Lower leg skin (tissue), 4 donors: ENCODE measurements at places on chromosomes 1 and 21. TPM values are rescaled to one million over a fixed set of nuclear protein-coding genes. Genes with fewer than 3 reads are reported as not detected.

Gene C1orf50
- 2.5 TPM for total RNA-seq

Gene NSL1
- 13.9 TPM for total RNA-seq

Gene HES2
- 15.4 TPM for total RNA-seq

Gene DFFB
- 3.0 TPM for total RNA-seq

Gene IFNLR1
- total RNA-seq = 14.7 TPM

Gene PI4KB
- total RNA-seq = 55.3 TPM

Gene NUDT4B
- 6.9 TPM for total RNA-seq

Gene GSTM5
- 0.23 TPM for total RNA-seq

Gene C1orf56
- 3.1 TPM for total RNA-seq

Gene DHRS3
- 130 TPM for total RNA-seq

Gene SYNC
- 2.8 TPM for total RNA-seq

Gene IL12RB2
- total RNA-seq = 2.7 TPM

Gene PLEKHO1
- total RNA-seq = 15.4 TPM

DNA sequence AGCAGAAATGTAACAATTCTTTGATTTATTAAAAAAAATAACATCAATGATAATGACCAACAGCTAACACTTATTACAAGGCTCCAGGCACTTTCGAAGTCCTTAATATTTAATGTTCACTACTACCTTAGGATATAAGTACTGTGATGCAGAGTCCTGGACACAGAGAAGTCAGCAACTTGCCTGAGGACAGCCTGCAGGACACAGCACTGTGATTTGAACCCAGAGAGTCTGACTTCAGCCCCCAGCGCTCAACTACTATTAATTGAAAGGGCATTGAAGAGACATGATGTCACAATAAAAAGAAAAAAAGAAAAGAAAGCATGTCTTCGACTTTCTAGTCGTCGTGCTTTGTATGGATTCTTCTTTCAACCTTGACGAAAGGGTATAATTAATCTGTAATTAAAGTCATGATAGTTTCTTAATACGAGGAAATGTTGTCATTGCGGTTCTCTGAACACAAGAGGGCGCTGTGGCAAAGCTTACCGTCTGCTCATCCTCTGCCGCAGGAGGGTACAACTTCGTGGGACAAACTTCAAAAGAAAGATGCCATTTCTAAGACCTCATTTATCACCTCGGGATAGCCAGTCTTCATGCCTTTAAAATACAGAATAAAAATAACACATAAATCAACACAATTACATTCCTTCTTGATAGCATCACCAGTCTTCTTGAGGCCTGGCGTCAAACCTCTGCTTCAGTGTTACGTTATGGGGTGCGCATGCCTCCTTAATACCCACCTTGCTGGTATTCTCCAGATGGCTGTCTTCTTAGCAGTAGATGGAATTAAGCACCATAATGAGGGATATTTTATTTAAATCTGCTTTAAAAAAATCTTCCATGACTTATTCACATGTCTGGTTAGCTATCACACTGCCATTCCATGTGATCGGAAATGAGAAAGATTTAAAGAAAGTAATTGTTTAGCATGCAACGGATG is 240.1 kb downstream of the DISC1 start:
- DNase-seq = peak; percentile 93

GRCh38 chr1:110040548-110040947 is 6.1 kb downstream of the STRIP1 start:
- peak; percentile 40 for DNase-seq

DNA sequence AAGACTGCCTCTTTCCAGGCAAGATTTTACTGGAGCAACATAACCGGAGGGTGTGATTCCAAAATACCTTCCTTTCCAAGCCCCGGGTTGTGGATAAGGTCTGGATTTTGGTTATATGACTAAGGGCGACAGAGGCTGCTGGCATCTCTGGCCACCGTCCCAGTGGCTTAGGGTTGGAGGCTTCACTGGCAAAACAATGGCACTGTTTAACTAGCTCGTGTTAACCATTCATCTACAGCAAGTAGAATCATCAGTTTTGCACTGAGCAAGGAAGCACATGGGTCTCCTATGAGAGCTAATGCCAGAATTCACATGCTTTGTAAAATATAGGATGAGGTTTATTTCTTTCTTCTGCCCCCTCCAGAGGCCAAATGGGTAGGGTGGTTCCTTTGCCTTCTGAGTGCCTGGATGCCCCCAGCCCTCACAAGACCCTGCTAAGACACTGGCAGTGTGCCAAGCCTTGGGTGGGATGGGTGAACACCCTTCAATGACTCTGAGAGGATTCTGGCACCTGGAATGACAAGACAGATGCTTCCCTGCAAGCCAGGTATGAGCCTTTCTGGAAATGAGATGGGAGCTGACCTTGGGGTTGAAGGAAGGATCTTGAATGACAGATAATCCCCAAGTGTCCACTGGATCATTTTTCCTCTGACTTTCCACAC is 36.8 kb downstream of the DHCR24 start:
- DNase-seq = peak; percentile 30

DNA sequence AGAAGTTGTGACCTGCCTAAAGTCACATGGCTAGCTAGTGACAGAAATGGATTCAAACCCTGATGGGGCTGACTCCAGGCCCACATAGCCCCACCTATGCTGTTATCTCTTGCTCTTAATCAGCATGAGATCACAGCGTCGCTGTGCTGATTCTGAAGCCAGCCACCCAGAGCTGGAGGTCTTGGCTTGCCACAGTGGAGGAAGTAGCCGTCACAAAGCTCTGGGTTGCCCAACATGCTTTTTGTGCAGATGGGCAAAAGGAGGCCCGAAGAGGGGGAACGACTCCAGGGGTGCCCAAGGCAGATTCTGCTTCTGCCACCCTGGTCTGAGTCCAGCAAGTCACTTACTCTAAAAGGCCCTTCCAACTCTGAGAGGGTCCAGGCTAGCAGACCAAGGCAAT is 14.7 kb upstream of the MFSD2A start:
- no peak for DNase-seq

- no peak for DNase-seq
Measured at GRCh38 chr21:43343095-43343991, 83.6 kb downstream of the SIK1 start.

DNA sequence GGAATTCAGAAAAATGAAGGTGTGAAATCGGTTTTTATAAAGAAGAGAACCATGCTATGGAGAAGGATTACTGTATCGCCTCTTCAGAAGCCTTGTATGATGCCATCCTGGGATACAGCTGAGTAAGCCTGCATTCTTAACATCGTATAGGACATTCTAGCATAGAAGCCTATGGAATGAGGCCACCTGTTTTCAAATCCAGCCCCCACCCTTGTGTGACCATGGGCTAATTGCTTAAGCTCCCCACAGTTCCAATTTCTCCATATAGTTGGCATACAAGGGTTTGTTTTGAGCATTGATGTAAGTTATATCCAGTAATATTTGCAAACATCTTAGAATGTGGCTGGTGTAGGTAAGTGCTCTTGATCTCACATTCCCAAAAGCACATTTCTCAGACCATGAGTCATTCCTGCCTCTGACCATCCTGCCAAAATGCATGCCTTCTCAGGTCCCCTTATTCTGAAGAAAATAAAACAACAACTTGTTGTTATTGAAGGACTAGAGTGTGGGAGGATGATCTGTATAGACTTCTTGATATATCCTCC is 1.5 kb downstream of the OR14A2 start:
- no peak for DNase-seq

DNA sequence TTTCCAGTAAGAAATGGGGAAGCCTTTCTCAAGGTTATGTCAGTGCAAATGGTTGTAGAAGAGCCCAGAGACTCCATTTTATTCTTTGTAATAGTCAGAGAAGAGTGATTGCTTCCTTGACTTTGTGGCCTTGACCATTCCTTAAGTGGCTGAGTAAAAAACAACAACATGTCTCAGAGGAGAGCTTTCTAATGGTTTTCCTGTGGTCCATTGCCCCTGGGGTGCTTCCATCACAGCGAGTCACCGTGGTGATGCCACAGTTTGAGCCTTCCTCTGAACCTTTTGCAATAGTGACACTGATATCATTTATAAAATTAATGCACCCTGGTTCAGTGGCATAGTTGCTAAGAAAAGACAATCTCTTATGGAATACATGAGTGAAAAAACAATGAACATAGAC is 38.6 kb downstream of the PAPPA2 start:
- DNase-seq = no peak

GRCh38 chr1:208135354-208135753 is 108.8 kb downstream of the PLXNA2 start:
- DNase-seq = no peak

DNA sequence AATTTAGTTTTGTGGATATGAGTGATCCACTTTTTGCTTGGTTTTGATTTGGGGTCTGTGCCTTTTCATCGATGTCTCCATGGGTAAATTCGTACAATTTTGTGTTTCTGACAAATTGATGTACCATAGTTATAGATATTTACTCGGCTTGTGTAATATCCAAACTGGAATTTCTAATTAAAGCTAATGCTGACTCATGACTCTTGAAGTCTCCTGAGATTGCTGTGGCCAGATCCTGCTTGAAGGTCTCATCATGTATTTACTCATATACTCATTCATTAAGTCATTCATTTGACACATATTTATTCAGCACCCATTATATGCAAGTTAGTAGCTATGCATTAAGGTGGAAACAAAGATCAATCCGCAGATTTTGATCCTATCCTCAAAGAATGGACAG is 423.2 kb downstream of the RWDD3 start:
- no peak for DNase-seq

DNA sequence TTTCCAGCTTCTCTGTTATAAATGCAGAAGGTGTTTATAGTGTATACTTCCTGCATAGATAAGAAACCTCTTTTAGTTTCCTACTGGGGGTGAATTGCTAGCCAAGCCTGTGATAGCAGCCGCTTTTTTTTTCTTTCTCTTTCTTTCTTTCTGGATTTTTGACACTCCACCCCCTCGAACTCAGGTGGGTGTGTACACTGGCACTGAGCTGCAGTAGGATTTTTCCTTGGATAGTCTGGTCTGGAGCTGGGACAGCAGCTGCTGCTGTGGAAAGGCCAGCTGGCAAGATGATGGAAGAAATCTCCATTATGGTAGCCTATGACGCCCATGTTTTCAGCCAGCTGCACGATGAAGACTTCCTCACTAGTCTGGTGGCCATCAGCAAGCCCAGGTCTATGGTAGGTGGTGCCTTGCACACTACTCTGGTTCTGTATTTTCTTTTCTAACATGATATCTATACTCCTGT is 122.5 kb upstream of the CACYBP start:
- DNase-seq = no peak

- no peak for DNase-seq
Measured at GRCh38 chr1:174815036-174815435, 184.7 kb upstream of the CACYBP start.

DNA sequence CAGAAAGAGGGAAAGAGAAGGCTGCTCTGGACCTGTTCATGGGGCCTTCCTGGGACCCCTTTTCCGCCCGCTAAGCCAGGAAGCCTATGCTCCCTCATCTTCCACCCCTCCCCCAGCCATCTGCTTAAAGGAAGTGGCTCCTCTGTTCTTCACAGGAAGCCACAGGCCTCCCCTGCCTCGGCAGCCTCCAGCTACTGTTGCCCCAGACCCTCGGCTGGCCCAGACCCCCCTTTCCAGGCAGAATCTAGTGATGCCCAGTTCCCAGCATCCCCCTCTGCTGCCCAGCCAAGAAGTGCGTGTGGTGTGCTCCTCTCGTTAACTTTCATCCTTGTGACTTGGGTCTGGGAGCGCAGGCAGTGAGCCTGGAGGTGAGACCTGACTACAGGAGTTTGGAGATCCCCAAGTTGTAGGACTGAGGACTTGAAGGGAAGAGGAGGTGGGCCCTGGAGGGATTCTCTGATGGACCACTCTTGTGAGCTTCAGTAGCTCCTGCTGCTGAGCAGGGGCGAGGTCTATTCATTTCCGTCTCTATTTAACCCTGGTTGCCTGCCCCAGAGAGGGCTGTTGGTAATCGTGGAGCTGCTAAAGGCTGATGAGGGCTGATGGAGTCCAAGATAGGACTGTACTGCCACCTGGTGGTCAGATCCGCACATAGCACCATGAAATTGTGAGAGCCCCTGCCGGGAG is 9.1 kb downstream of the IFI6 start:
- DNase-seq = peak; percentile 87

GRCh38 chr1:25664357-25665199 is 48.0 kb downstream of the MAN1C1 start:
- DNase-seq = no peak

- DNase-seq = no peak
Measured at GRCh38 chr21:14699433-14700407, 153.6 kb upstream of the SAMSN1 start.

GRCh38 chr21:14977814-14978213 is 87.0 kb downstream of the NRIP1 start:
- no peak for DNase-seq

DNA sequence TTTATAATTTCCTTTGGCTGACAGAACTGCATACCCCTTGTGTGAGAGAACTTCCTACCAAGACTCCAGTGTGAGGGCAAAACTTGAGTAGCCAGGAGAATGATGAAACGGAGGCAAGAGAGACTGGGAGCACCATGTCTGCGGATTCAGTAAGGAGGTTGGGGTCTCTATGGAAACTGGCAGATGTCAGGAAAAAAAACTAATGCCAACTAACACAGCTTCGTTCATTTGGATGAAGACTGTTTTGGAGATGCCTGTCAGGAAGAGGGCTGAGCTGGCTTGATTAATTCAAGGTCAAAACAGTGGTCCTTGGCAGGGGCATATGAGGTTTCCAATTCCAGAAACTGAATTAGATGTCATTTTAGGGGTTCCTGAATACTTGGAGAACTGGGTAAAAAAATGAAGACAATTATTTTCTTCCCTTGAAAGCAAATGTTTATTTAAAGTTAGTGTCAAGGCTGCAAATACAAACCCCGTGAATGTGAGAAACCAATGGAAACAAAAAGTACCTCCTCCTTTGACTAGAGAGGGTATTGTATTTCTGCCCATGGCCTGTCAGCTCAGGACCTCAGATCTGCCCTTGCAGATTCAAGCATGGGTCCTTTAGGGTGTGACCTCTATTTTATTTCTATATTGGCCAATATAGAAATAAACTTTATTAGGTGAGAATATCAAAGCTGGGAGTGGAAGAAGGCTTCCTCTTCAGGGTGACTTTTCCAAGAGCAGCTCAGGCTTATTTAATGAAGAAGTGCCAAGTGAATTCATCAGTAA is 110.5 kb downstream of the MAST2 start:
- DNase-seq = no peak

DNA sequence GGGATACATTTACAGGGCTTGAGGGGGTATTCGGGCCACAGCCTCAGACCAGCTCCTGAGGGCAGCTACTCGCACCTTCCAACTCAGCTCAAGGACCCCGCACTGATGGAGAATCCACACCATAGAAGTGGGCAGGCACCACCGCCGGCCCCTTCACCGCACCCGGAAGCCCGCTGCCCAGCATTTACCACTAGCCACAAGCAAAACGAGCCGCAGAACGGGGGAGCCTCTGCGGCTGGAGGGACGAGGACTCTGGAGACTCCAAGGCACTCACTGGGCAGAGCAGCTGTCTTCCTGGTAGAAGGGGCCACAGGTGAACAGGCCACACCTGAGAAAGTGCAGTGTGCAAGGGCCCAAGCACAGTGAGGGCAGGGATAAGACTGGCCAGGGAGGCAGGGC is 5.4 kb downstream of the UBE2J2 start:
- no peak for DNase-seq

DNA sequence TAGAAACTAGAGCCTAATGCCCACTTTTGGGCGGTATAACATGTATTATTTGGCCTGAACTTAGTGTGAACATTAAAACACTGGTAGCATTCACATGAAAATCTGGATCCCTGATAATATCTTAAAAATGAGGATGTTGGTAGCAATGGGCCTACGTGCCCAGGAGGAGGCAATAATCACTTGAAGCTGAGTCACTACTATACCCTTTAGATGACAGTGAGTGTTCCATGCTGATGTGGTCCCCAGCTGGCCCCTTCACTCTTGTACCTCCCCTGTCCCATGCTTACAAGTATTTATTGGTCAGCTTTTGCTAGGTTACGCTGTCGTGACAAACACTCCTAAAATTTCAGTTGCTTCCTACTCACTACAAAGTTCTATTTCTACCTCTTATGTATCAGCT is 23.0 kb upstream of the POU2F1 start:
- no peak for DNase-seq
